ENCODE measurements at places on chromosomes 5 and 9. TPM values are rescaled to one million over a fixed set of nuclear protein-coding genes. Genes with fewer than 3 reads are reported as not detected.

OR1J4 gene
- total RNA-seq: 0.45 TPM

SCGB3A2 gene
- total RNA-seq: not detected

DEPDC1B gene
- 1.2 TPM for total RNA-seq

FABP6 gene
- total RNA-seq: not detected

EQTN gene
- not detected for total RNA-seq

PCDHB10 gene
- 0.41 TPM for total RNA-seq

ECSCR gene
- total RNA-seq: 0.36 TPM

TMEM174 gene
- not detected for total RNA-seq

FASTKD3 gene
- 12.1 TPM for total RNA-seq

IFNB1 gene
- not detected for total RNA-seq

NUTM2F gene
- not detected for total RNA-seq

FOXD4L5 gene
- under 0.01 TPM for total RNA-seq

SLC45A2 gene
- total RNA-seq: 0.09 TPM

SELENOP gene
- 58.1 TPM for total RNA-seq

ACOT12 gene
- total RNA-seq: not detected

PIP5K1B gene
- total RNA-seq: not detected

IRX2 gene
- 0.90 TPM for total RNA-seq

ARHGEF28 gene
- 26.2 TPM for total RNA-seq

Measured in fibroblast of the aortic adventitia (primary cell).